SJSA1 (cell line): ENCODE measurements at places on chromosomes 1 and 21. TPM values are rescaled to one million over a fixed set of nuclear protein-coding genes. Genes with fewer than 3 reads are reported as not detected.

DNA sequence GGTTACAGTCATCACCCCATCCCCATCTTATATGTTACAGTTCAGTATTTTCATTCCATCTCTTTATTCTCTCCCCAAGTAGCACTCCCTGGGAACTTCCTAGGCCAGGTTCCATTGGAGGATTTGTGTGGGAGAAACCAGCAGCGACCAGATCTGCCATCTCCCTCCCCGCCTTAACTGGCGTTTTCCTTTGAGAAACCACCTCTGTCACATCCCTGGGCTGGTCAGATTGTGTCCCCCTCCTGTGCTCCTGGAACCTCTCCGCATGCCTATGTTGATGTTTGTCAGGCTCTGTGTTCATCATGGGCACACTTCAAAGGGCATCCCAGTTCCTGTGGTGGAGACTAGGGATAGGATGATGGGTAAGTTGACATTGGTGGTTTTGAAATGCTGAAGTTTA is 126.4 kb downstream of the KIAA0319L start:
- H3K27ac ChIP-seq = no peak overlapping the region
- H3K4me1 ChIP-seq = no peaks in the 10 kb centered on the region
- H3K36me3 ChIP-seq = peaks cover 25% of the 10 kb centered on the region
- DNase-seq = no peak
- H3K4me3 ChIP-seq = no peak overlapping the region

Gene CD1D
- not detected in 2 replicates for total RNA-seq

DNA sequence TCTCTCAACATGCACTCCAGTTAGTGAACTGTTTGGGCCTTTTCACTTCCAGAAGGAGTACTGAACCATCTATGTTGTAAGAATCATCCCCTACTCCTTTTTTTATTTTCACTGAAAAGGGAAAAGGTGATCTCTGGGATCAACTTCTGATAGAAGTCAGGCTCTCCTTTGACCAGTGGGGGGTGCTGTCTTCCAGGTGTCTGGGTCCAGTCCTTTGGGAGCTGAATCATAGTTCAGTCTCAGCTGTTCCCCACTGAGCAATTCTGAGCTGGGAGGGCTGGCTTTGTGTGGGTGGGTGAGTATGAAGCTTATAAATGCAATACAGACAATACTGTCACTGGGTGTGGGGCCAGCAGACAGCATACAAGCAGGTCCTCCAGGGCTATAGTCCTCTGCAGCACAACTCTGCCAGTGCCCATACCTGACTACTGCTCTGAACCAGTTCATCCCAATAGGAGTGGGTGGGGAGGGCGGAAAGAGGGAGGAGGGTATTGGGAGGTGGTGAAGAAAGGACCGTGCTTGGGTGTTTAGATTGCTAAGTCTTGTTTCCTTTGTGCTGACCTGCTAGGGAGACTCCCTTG is 12.5 kb upstream of the SARS1 start:
- H3K27me3 ChIP-seq = no peaks in the 10 kb centered on the region
- H3K36me3 ChIP-seq = no peaks in the 10 kb centered on the region
- DNase-seq = peak; percentile 48
- no peak overlapping the region for H3K27ac ChIP-seq
- H3K4me1 ChIP-seq = peaks cover 26% of the 10 kb centered on the region

Gene KLHL20
- total RNA-seq = 26.3 and 29.9 TPM in 2 replicates

- H3K36me3 ChIP-seq = no peaks in the 10 kb centered on the region
- no peak overlapping the region for H3K4me3 ChIP-seq
- peaks cover 6% of the 10 kb centered on the region for H3K4me1 ChIP-seq
- H3K27me3 ChIP-seq = no peaks in the 10 kb centered on the region
Observed at GRCh38 chr1:206570529-206570928, 41.7 kb downstream of the EIF2D start.

- H3K36me3 ChIP-seq = no peaks in the 10 kb centered on the region
- no peak overlapping the region for H3K4me3 ChIP-seq
- no peak overlapping the region for H3K27ac ChIP-seq
- no peaks in the 10 kb centered on the region for H3K27me3 ChIP-seq
- no peak for DNase-seq
Observed at GRCh38 chr1:234713440-234713839, 103.5 kb upstream of the IRF2BP2 start.

DNA sequence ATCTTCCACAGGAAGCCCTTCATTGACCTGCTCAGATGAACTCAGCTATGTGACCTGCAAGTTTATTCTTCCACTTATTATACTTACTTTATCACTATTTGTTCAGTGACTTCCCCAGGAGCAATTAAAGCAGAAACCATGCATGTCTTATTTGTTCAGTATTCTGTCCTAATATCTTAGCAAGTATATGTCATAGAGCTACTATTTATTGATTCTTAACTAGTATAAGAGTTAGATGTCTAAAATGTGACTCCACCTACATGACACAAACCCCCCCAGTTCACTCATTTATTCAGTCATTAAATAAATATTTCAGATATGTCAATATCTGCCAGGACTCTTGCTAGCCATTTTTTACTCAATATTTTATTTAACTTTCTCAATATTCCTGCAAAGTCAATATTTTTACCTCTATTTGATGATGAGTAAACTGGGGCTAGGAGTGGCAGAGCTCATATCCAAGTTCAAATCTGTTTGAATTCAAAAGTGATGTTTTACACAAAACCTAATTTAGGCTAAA is 469.0 kb upstream of the USP24 start:
- no peak overlapping the region for H3K4me3 ChIP-seq
- 0 out of 2 replicates have a peak, but pooled peaks cover 5% of the 10 kb centered on the region for H3K4me1 ChIP-seq
- no peak for DNase-seq
- H3K36me3 ChIP-seq = no peaks in the 10 kb centered on the region

Gene COA6
- total RNA-seq = 41.6 and 48.1 TPM in 2 replicates

- no peak overlapping the region for H3K4me3 ChIP-seq
- H3K36me3 ChIP-seq = peaks cover 44% of the 10 kb centered on the region
- DNase-seq = no peak
- H3K27ac ChIP-seq = no peak overlapping the region
- H3K27me3 ChIP-seq = no peaks in the 10 kb centered on the region
- peaks cover 10% of the 10 kb centered on the region for H3K4me1 ChIP-seq
Observed at GRCh38 chr1:39250460-39251240, 46.2 kb downstream of the MACF1 start.

Gene NBPF20
- 1.1 and 1.3 TPM in 2 replicates for total RNA-seq

GRCh38 chr1:157181790-157182189 is 43.6 kb upstream of the ETV3 start:
- H3K27ac ChIP-seq = no peak overlapping the region
- no peaks in the 10 kb centered on the region for H3K27me3 ChIP-seq
- no peak overlapping the region for H3K4me3 ChIP-seq
- H3K36me3 ChIP-seq = no peaks in the 10 kb centered on the region

Gene CD34
- total RNA-seq = 0.11 and 0.44 TPM in 2 replicates

Gene FCRL1
- total RNA-seq = not detected in 2 replicates

- DNase-seq = no peak
- H3K27ac ChIP-seq = peak overlapping the region; percentile 31; the same call in 1 of the 2 replicates
- H3K27me3 ChIP-seq = no peaks in the 10 kb centered on the region
Observed at GRCh38 chr1:52725903-52726264, 369 bp upstream of the ZYG11B start.

- peaks cover 49% of the 10 kb centered on the region for H3K4me1 ChIP-seq
- peak overlapping the region; percentile 88 for H3K27ac ChIP-seq
- no peaks in the 10 kb centered on the region for H3K36me3 ChIP-seq
- DNase-seq = no peak
- no peak overlapping the region for H3K4me3 ChIP-seq
Observed at GRCh38 chr1:226653311-226653921, 85.7 kb downstream of the ITPKB start.

Gene KPRP
- total RNA-seq = not detected in 2 replicates

- DNase-seq = peak; percentile 50
- H3K36me3 ChIP-seq = no peaks in the 10 kb centered on the region
- H3K27me3 ChIP-seq = no peaks in the 10 kb centered on the region
- H3K27ac ChIP-seq = no peak overlapping the region
- H3K4me1 ChIP-seq = peaks cover 10% of the 10 kb centered on the region
Observed at GRCh38 chr21:34351786-34352241, 12.0 kb upstream of the KCNE2 start.

Gene PPIAL4G
- not detected in 2 replicates for total RNA-seq

Gene SIM2
- 0.11 and 0.16 TPM in 2 replicates for total RNA-seq

Gene SLC6A9
- total RNA-seq = 0.66 and 1.4 TPM in 2 replicates

- DNase-seq = no peak
- no peaks in the 10 kb centered on the region for H3K27me3 ChIP-seq
- H3K4me1 ChIP-seq = no peaks in the 10 kb centered on the region
- H3K27ac ChIP-seq = no peak overlapping the region
Observed at GRCh38 chr1:61873994-61874393, 131.7 kb downstream of the PATJ start.

Gene HAO2
- total RNA-seq = not detected in 2 replicates

DNA sequence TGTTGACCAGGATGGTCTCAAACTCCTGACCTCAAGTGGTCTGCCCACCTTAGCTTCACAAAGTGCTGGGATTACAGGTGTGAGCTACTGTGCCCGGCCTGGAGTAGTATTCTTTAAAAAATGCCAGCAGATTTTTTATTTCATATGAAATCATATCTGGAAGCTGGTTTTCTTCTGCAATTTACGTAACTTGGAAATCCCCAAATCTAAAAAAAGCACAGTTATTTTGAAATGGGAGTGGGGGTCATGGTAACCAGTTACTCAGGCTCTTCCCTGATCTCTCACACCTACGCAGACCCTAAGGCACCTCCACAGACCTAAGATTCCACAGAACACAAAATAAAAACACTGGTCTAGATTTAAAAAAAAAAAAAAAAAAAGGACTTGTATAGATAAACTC is 219.8 kb downstream of the DAB1 start:
- H3K27ac ChIP-seq = no peak overlapping the region
- H3K4me3 ChIP-seq = no peak overlapping the region
- no peaks in the 10 kb centered on the region; the same call in 1 of the 2 replicates for H3K27me3 ChIP-seq
- H3K36me3 ChIP-seq = no peaks in the 10 kb centered on the region
- no peak for DNase-seq
- no peaks in the 10 kb centered on the region for H3K4me1 ChIP-seq

- H3K36me3 ChIP-seq = no peaks in the 10 kb centered on the region
- no peak overlapping the region for H3K27ac ChIP-seq
- H3K4me1 ChIP-seq = no peaks in the 10 kb centered on the region
Observed at GRCh38 chr1:192732787-192733186, 76.1 kb upstream of the RGS2 start.

Gene DNALI1
- total RNA-seq = 0.28 and 1.0 TPM in 2 replicates

DNA sequence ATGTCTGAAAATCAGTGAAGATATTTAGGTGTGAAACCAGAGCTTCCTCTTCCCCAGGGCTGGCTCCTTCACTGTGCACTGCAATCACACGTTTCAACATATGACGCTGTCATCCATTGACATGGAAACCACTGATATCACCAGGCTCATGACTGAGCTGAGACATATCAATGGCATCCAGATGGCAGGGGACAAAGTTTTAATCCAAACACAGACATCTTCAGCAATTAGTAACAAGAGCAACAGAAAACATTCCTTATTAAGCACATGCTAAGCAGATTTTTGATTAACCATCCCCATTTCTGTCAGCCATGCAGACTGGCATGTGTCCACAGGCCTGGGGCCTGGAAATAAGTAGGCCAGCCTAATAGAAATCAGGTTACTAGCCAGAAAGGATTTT is 108.0 kb upstream of the ADAR start:
- no peaks in the 10 kb centered on the region; the same call in 1 of the 2 replicates for H3K27me3 ChIP-seq
- H3K4me1 ChIP-seq = no peaks in the 10 kb centered on the region
- H3K27ac ChIP-seq = no peak overlapping the region
- no peak overlapping the region for H3K4me3 ChIP-seq
- no peak for DNase-seq

- H3K4me1 ChIP-seq = no peaks in the 10 kb centered on the region
- H3K27ac ChIP-seq = no peak overlapping the region
- H3K27me3 ChIP-seq = peaks cover 2% of the 10 kb centered on the region; the same call in 1 of the 2 replicates
- no peak overlapping the region for H3K4me3 ChIP-seq
- DNase-seq = no peak
Observed at GRCh38 chr1:32474954-32475353, 10.1 kb downstream of the ZBTB8B start.

GRCh38 chr1:36924282-36924811 is 110.0 kb downstream of the GRIK3 start:
- H3K4me1 ChIP-seq = no peaks in the 10 kb centered on the region
- no peaks in the 10 kb centered on the region for H3K27me3 ChIP-seq
- no peak overlapping the region for H3K4me3 ChIP-seq
- no peak overlapping the region for H3K27ac ChIP-seq
- peak; percentile 9 for DNase-seq

Gene C8A
- total RNA-seq = not detected in 2 replicates

Gene PTPRU
- 12.1 and 16.8 TPM in 2 replicates for total RNA-seq

- DNase-seq = no peak
- H3K27me3 ChIP-seq = no peaks in the 10 kb centered on the region
- no peak overlapping the region for H3K4me3 ChIP-seq
- H3K27ac ChIP-seq = no peak overlapping the region
Observed at GRCh38 chr1:30929135-30929889, 20.8 kb upstream of the SDC3 start.

DNA sequence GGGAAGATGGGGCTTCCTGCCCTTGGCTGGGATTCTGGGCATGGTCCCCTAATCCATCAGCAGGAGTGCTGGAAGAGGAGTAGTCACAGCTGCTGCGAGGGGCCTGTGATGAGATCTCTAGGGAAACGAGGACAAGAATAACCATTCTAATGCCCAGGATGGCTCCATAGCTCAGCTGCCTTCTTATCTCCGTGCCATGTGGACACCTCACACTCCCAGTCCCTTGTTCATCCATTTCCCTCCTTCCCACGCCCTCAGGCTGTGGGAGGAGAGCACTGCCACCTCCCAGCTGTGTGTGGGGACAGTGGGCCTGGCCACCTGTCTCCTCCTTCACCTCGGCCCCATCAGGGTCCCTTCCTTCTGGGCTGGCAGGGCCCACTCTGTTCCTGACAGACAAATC is 16.1 kb upstream of the ETV3 start:
- no peaks in the 10 kb centered on the region for H3K27me3 ChIP-seq
- H3K4me1 ChIP-seq = peaks cover 26% of the 10 kb centered on the region
- H3K27ac ChIP-seq = no peak overlapping the region
- H3K4me3 ChIP-seq = no peak overlapping the region

DNA sequence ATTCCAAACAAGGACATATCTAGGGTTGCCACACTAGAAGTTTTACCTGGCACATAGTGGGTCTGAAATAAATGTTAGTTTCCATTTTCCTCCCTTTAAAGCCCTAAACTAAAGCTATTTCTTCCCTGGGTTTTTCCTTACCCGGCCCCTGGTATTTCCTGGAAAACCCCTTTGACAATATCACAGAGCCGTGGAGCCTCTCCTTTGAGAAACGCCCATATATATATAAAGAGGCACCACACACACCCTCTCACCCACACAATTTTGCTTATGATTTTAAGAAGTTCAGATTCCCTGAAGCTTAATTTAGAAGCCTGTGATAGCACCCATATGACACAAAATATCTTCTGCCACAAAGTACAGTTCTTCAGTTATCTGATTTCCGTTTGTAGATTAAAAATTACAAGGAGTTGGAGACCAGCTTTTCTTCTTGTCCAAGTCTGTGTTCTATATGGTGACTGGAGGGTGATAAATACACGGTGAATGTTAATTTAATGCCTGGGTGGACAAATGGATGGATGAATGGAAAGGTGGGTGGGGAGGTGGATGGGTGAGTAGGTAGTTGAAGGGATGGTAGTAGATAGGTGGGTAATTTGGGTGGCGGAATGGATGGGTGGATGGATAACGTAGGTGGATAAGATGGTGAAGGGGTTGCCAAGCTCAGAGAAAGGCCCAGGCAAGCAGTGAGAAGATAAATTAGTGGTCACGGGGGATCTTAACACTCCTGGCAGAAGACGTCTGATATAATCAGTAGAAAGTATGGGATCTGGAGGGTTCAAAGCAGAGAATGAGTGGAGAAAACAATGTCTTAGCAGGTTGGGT is 154.4 kb upstream of the FGGY start:
- no peak overlapping the region for H3K4me3 ChIP-seq
- no peaks in the 10 kb centered on the region for H3K36me3 ChIP-seq
- DNase-seq = no peak
- no peaks in the 10 kb centered on the region for H3K27me3 ChIP-seq

Gene ELF3
- total RNA-seq = 0.05 TPM in 1 of 2 replicates, not detected in the other

Gene MSH4
- total RNA-seq = 0.13 TPM in 1 of 2 replicates, not detected in the other
